A549 treated with DMSO at 1 μM for 4 hours (cell line): ENCODE measurements at places on chromosomes 12 and 14. TPM values are rescaled to one million over a fixed set of nuclear protein-coding genes. Genes with fewer than 3 reads are reported as not detected.

The FBXO33 gene
- 8.7 to 10.4 TPM (median 9.9 TPM) in 5 replicates for total RNA-seq

The VWF gene
- 0.14 to 0.46 TPM (median 0.26 TPM) in 5 replicates for total RNA-seq

The MDGA2 gene
- 0.09 TPM in 1 of 5 replicates, not detected in the others for total RNA-seq

The MFAP5 gene
- 0.07 to 0.86 TPM (median 0.16 TPM) in 4 of 5 replicates, not detected in the other for total RNA-seq

The NOC4L gene
- total RNA-seq, result 39.6 to 62.8 TPM (median 52.0 TPM) in 5 replicates

The DBX2 gene
- total RNA-seq, result not detected in 5 replicates

The KDM2B gene
- total RNA-seq, result 19.1 to 23.5 TPM (median 22.0 TPM) in 5 replicates

The EIF2S1 gene
- 250 to 307 TPM (median 268 TPM) in 5 replicates for total RNA-seq

The CEBPE gene
- total RNA-seq, result 0.05 to 0.06 TPM in 2 of 5 replicates, not detected in the others

The CIPC gene
- 7.7 to 10.3 TPM (median 7.8 TPM) in 5 replicates for total RNA-seq

The CIDEB gene
- 0.14 to 0.70 TPM (median 0.29 TPM) in 5 replicates for total RNA-seq

The SIX4 gene
- 2.5 to 4.6 TPM (median 3.9 TPM) in 5 replicates for total RNA-seq

The PELI2 gene
- 0.83 to 1.7 TPM (median 1.3 TPM) in 5 replicates for total RNA-seq

The CRACR2A gene
- total RNA-seq, result 1.5 to 1.8 TPM (median 1.6 TPM) in 5 replicates

The KRT72 gene
- total RNA-seq, result not detected in 5 replicates

The OSBPL8 gene
- 13.6 to 24.5 TPM (median 22.5 TPM) in 5 replicates for total RNA-seq

The RND1 gene
- 17.0 to 23.9 TPM (median 19.9 TPM) in 5 replicates for total RNA-seq

The NGB gene
- 0.08 TPM in 1 of 5 replicates, not detected in the others for total RNA-seq

The CMA1 gene
- not detected in 5 replicates for total RNA-seq

The SLCO1A2 gene
- total RNA-seq, result 0.08 to 0.09 TPM in 2 of 5 replicates, not detected in the others

The KRT3 gene
- total RNA-seq, result 0.05 to 0.07 TPM (median 0.05 TPM) in 3 of 5 replicates, not detected in the others

The NUAK1 gene
- total RNA-seq, result 12.8 to 14.5 TPM (median 13.0 TPM) in 5 replicates
